Cardiac septum (tissue), 1 donor: ENCODE measurements at places on chromosomes 12 and 14.
A peak's percentile ranks its signal among the peaks of the same experiment; 100 is the strongest.

GRCh38 chr12:26276709-26277108 lies 81.3 kb downstream of the SSPN start:
- DNase-seq: no peak

GRCh38 chr12:43912859-43913258 lies 77.0 kb downstream of the TMEM117 start:
- no peak for DNase-seq

GRCh38 chr14:54766276-54767138 lies 136.1 kb downstream of the GCH1 start:
- DNase-seq: no peak

DNA sequence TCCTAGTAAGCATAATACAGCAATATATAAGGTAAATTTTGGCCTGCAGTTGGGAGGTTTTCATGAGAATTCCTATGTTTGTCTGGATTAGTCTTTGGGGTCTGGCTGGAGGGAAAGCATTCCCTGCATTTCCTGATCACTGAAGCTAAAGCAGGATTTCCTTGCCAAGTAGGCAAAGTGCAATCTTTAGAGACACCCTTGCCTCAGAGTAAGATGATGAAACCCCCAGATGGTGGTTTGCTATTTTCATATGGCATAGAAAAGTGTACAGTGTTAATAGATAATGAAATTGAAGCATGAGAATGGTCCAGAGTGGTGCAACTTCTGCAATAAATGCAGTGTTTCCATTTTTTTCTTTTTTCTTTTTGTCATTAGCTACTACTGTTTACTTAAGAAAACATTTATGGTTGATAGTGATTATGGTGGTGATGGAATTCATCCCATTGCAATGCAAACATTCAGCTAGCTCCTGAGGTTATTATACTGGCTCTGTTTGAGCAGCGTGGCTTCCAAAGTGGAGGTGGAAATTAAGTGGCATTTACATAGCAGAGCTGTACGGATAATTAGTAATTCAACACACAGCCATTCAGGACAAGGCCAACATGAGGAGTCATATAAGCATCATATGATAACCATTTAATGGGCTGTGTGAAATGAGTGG lies 276.3 kb downstream of the DUSP6 start:
- no peak for DNase-seq

- no peak for DNase-seq
These were observed 80.1 kb downstream of the ANO2 start for GRCh38 chr12:5864972-5865371.

DNA sequence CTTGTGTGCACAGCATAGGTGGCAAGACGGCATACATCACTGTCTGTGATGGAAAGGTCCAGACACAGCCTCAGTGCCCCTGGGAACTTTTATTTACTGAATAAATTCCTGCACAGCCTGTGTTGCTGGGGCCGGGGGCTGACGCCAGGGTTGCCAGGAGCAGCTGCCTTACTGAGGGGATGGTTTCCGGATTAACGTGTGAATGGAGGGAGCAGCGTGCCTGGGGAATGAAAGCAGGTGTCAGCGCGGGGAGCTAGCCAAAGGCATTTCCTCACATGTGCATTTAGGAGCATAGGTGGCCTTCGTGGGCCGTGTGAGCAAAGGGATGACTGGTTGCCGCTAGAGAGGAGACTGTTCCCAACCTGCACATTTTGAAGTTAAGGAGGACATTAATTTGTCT lies 41.6 kb downstream of the SFSWAP start:
- DNase-seq: peak; percentile 17

DNA sequence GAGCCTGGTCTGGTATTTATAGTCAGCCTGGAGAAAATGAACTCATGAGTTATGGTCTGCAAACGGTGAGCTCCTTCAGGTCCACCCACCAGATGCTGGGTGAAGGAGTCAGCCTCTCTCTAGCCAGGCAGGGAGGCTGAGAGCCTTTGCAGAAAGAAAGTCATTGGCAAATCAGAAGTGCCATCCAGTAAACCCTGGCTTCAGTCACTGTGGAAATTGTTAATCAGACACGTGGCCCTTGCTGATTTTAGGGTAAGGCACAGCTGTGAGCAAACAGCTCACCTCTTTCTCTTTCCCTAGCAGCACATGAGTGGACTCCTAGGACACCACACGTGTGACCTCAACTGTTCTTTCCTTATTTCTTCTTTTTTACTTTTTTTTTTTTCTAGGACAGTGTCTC lies 44.9 kb downstream of the CHST11 start:
- DNase-seq: no peak

DNA sequence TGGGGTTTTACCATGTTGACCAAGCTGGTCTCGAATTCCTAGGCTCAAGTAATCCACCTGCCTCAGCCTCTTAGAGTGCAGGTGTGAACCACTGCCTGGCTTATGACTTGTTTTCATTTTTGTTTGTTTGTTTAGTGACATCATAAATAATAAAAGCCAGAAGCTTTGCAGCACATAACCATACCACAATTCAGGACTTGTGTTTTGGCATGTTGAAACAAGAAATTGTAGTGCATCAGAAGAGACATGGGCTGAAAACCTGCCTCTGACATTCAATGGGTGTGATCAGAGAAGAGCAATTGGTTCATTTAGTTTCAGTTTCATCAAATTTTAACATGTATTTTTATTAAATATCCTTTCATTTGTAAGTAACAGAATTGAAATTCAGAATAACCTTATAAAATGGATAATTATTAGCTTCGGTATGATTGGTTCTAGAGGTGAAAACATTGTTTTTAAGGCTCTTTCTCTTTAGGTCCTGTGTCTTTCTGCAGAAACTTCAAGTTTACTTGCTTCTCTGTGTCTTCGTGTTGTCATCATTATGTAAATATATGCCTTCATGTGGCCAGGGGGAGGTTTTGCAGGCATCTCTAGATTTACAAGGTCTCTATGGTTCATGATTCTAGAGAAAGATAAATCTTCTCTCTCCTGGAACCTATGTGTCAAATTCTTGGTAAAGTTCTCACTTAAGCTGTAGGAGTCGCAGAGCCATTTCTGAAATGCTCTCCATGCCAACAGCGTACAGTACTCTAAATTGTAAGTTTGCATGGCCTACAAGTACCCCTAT lies 312.0 kb downstream of the KCNC2 start:
- no peak for DNase-seq

GRCh38 chr12:54660320-54660962 lies 12.3 kb upstream of the DCD start:
- DNase-seq: no peak

- no peak for DNase-seq
These were observed 199.0 kb upstream of the SLC38A2 start for GRCh38 chr12:46571608-46572007.

GRCh38 chr14:104512771-104513640 lies 66.6 kb upstream of the C14orf180 start:
- DNase-seq: peak; percentile 56

DNA sequence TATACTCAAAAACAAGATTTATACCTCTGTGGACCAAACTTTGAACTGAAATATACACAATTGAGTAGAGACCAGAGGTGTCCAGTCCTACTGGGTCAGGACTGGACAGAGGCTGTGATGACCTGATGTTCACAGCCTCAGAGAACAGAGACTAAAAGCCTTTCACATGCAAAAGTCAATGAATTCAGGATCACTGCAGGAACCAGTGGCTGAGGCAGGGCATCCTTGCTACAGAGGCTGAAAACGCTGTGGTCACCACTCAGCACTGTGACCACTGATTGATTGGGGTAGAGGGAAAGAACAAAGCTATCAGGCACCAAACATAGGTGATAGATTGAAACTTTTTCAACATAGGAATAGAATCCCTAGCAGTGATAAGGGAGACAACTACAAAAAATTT lies 25.1 kb downstream of the GRIP1 start:
- no peak for DNase-seq

DNA sequence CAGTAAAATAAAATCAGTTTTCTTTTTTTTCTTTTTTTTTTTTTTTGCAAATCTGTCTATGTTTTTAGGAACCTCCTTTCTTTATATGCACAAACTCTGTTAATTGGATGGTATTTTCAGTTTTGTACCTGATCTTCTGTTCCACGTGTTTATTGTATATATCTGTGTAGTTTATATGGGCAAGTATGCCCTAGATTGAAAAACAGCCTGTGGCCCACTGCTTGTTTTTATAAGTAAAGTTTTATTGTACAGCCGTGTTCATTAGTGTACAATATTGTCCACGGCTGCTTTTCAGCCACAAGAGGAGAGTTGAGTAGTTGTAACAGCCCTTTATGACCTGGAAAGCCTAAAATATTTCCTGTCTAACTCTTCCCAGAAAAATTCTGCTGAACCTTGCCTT lies 18.7 kb upstream of the MYO1H start:
- no peak for DNase-seq

DNA sequence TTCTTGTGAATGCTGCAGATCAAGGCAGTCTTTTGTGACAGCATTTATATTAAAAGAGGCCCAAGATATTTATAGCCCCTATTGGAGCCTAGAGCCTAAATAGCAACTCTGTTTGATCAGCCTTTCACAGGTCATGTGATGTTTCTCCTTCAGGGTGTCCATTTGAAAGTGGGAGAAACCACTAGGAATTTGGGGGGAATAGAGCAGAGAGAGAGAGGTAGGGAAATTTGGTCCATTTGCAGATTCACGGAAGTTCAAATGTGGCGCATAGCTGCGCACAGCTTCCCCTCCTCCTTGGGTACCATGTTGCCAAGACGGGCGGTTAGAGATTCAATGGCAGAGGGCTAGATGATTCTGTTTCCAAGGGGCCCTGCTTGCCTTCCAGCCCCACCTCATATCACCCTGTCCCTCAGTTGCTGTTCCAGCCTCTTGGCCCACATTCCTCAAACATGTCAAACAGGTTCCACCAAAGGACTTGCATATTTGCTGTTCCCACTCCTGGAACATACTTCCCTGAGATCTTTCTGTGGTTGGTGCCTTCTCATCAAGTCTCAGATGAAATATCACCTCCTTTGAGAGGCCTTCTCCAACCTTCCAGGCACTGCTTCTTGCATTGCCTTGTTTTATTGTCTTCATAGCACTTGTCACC lies 220.8 kb downstream of the CHST11 start:
- DNase-seq: no peak

GRCh38 chr12:128727461-128727860 lies 96.3 kb downstream of the SLC15A4 start:
- DNase-seq: no peak

GRCh38 chr14:50399251-50400032 lies 2.8 kb upstream of the CDKL1 start:
- no peak for DNase-seq

- peak; percentile 29 for DNase-seq
These were observed 158.6 kb downstream of the ZNF664 start for GRCh38 chr12:124131659-124132058.
